ENCODE measurements at places on chromosomes 5 and 9. TPM values are rescaled to one million over a fixed set of nuclear protein-coding genes. Genes with fewer than 3 reads are reported as not detected.

TLX3 gene
- not detected for total RNA-seq

FAM221B gene
- total RNA-seq, result not detected

FOXD4L5 gene
- under 0.01 TPM for total RNA-seq

CCDC152 gene
- total RNA-seq, result 1.5 TPM

LCN15 gene
- not detected for total RNA-seq

SLC6A18 gene
- total RNA-seq, result not detected

ACTBL2 gene
- under 0.01 TPM for total RNA-seq

C9orf153 gene
- 0.51 TPM for total RNA-seq

RNF183 gene
- total RNA-seq, result not detected

TMEFF1 gene
- 2.5 TPM for total RNA-seq

C9orf85 gene
- total RNA-seq, result 17.3 TPM

TESK1 gene
- total RNA-seq, result 9.4 TPM

FLT4 gene
- 0.17 TPM for total RNA-seq

SEMA6A gene
- total RNA-seq, result 0.26 TPM

SVEP1 gene
- total RNA-seq, result 76.3 TPM
